ENCODE measurements at places on chromosomes 16 and 17.

DNA sequence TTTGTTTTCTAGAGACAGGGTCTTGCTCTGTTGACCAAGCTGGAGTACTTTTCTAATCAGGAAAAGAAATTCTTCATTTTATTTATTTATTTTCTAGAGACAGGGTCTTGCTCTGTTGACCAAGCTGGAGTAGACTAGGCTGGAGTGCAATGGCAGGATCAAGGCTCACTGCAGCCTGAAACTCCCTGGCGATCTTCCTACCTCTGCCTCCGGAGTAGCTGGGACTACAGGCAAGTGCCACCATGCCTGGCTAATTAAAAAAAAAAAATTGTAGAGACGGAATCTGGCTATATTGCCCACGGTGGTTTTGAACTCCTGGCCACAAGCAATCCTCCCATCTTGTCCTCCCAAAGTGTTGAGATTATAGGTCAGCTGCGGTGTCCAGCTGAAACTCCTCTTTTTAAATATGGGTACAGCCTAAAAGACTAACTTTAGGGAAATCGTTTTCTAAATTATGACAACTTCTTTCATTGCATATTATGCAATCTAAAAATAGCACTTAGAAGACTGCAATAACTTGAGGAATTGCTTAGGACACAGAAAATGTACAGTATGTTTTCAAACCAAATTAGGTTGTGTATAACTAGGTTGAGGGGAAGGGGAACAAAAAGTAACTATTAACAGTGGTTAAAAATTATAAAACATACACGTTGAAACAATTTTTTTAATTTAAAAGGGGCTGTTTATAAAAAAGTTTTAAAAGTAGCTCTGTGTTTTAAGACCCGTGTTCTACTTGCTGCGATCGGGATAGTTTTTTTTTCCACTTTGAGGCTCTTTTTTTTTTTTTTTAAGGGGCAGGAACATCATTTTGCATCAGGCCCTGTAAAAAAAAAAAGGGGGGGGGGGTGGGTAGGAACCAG is 4.7 kb downstream of the PRAC1 start:
- DNase-seq: no peak

DNA sequence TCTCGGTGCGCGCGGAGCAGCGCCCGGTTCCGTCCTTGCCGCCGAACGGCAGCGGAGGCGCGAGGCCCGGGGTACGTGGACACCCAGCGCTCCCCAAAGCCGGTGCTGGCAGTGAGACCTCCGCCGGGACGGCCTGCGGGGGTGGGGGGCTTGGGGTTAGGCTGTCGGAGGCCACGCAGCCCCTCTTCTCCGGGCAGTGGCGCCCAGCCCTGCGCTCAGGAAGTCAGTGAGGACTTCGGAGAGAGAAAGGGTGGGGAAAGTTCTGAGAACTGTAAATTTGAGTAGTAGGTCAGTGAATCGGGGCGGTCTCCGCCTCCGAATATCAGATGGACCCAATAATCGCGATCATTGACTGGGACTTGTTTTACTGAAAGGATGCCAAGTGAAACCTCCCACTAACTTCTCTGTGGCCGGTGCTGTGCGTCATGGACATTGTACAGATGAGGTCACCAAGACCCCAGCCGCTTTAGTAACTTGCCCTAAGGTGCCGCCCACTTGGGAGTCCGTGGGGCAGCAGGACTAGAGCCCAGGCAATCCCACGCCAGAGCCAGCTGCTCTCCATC is 468 bp downstream of the IL4R start:
- DNase-seq: peak; percentile 66

DNA sequence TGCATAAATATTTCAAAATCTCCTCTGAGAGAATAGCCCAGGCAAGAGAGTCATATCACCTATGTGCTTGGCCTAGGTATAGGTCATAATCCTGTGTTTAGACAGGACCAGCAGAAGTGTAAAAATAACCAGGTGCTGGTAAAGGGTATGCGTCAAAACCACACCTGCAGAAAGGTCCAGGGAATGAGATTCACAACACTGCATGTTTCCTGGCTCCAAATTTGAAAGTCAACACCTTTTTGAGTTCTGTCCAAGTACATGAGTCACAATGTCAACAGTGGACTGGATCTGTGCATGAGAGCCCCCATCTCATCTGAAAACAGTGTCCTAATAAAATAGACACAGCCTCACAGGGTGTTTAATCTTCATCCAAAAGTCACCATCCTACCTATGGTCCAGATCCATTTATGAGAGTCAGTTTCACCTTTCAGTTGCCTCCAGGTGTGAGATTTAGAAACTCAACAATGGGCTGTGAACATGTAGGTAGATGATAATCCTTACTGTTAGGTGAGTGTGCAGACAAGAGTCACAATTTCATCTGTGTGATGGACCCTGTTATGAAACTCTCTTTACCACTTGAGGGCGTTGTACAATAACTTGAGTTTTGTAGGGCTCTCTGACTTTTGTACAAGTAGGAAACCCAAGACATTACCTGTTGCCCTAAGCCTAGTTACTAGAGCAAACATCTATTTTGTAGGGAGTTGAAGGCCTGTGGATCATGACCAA is 2100.7 kb downstream of the TP53TG3F start:
- DNase-seq: no peak

DNA sequence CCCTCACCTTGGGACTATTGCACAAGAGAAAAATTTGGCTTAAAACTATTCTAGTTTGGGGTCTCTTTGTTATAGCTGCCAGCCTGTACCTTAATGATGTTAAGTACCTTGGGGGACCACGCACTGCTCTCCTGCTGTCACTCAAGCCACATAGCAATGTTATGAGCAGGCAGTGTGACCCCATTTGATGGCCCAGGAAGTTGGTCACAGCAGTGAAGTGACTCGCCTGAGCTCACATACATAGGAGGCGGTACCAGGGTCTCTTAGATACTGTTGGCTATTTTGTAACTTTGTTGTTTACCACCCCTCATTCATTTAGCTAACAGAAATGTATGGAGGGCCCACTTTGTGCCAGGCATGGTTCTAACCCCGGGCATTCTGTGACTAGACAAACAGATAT is 16.4 kb downstream of the KCNG4 start:
- DNase-seq: no peak

- peak; percentile 60 for DNase-seq
Observed at GRCh38 chr17:44115585-44116415, 7.6 kb downstream of the HDAC5 start.

GRCh38 chr16:86092586-86093480 is 193.9 kb downstream of the IRF8 start:
- no peak for DNase-seq

DNA sequence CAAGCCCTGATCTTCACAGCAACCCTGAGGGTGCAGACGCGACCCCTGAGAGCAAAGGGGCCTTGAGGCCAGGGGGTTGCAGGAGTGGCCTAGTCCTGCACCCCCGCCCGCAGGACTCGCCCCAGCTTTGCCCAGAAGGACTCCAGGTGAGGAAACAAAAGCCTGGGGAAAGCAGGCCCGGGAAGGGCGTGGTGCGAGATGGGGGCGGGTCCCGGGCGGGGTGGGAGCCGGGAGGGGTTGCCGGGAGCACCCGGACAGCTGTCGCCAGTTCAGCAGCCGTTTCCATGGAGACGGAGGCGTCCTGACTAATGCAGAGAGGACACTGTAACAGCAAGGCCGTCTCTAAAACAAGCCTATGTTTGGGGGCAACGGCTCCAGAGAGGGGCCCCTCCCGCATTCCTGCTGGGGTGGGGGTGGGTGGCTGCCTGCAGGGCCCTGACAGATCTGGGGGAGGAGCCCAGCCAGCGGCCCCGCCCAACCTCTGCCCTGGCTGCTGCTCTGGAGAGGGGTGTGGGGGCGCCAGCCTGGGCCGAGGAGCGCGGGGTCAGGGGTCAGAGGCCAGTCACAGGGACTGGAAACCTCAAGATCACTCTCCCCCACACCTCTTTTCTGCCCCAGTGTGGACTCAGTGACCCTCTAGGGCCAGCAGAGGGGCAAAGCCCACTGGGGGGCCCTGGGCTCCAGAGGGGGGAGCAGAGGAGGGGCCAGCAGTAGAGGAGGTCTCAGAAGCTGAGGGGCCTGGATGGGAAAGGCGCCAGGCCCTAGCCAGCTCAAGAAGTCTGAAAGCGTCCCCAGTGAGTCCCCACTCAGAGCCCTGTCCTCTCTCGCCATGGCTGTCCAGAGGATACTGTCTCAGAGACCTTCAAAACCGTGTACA is 3.1 kb upstream of the TPPP3 start:
- DNase-seq: peak; percentile 90

DNA sequence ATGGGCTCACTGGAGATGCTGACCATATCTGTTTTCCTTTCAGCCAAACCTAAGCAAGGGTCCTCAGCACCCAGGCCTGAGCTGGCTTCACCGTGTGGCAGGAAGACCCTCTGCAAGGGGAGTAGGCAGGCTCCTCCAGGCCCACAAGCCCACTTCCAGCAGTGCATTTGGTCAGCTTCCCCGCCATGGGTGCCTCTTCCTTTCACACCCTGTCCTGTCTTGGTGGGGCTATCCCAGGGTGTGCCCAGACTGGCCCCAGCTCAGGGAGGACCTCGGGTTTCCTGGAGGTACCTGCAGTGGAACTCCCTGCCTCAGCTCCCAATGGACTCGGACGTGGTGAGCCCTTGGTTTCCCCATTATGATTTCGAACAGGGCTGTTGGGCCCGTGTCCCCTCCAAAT is 12.7 kb upstream of the KRTAP17-1 start:
- DNase-seq: no peak

DNA sequence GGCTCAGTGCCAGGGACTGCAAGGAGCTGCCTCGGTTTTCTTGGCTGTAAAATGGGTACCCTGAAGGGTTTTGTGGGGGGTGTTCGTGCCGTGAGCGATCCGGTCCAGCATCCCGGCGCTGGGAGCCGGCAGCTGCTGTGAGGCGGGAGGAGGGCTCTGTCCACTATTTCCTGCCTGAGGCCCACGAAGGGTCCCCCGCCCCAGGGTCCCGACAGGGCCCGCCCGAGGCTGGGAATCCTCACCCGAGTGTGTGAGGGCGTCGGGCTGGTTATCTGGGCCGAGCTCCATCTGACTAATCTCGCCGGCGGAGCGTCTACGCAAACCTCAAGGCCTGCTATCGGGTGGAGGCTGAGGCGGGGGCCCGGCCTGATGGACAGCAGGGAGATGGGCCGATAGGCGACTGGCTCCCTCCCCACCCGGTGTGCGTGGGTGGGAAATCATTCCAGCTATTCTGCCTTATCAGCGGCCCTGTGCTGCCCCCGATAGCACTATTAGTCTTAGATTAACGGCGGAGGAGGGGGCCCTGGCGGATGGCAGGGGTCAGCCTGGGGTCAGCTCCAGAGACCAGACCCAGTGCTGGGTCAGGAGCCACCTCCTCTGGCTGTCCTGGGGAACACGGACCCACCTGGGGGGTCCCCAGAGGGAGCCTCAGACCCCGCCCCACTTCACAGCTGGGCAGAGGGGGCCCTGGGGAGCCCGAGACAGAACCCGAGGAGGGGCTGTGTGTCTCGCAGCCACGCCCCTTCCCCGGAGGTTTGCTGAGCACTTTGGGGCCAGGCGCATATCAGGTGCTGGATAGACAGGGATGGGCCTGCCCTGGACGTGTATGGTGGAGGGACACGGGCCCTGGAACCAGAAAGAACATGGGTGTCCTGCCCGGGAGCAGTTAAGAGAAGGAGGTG is 44.7 kb downstream of the ZFPM1 start:
- no peak for DNase-seq

- DNase-seq: no peak
Observed at GRCh38 chr16:19517424-19518089, 4.3 kb downstream of the GDE1 start.

GRCh38 chr16:88478889-88479792 is 26.1 kb downstream of the ZFPM1 start:
- DNase-seq: no peak

GRCh38 chr17:63696381-63696961 is 3.5 kb downstream of the LIMD2 start:
- no peak for DNase-seq

- no peak for DNase-seq
Observed at GRCh38 chr16:17261197-17261858, 209.4 kb downstream of the XYLT1 start.

GRCh38 chr17:43125133-43125966 is at the start of gene BRCA1:
BRCA1 (minus strand) TSS chr17:43125364; CDS start chr17:43124096, 1,268 bp downstream.
- DNase-seq: peak; percentile 86

DNA sequence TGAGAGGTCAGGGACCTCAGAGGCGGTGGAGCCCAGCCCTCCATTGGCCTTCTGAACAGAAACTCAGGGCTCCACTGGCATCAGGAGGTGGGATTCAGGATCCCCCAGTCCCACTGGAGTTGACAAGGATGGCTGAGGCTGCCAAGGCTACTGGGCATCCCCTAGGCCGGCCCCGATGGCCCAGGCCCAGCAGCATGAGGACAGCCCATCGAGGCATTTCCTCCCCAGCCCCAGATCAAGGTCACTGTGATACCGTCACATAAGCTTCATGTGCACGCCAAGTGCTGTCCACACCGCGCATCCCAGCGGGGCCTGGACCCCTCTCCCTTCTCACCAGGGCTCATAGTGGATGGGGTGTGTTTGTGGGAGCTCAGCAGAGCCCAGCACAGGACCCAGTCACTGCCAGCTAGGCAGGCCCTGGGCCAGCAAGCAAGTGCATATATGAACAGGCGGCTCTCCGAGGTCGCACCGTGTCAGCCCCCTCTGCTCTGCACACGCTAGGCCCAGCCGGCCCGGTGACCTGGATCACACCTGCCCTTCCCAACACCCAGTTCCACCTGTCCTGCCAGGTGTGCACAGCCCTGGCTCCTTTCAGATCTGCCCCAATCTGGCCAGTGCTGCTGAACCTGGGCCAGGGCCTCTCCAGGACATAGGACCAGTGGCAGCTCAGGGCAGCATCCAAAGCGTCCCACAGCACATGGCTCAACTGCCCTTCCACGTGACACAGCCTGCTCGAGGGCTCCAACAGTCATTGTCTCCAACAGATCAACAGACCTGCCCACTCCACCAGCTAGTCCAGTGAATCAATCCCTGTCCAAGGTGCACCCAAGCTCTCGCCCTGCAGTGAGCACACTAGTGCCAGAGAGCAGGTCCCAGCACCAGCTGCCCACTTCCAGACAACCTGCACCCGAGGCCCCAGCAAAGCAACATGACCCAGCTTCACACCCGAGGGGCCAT is 32.8 kb upstream of the RASD1 start:
- DNase-seq: peak; percentile 57

GRCh38 chr17:44774271-44775135 is 15.7 kb downstream of the ADAM11 start:
- DNase-seq: peak; percentile 88

DNA sequence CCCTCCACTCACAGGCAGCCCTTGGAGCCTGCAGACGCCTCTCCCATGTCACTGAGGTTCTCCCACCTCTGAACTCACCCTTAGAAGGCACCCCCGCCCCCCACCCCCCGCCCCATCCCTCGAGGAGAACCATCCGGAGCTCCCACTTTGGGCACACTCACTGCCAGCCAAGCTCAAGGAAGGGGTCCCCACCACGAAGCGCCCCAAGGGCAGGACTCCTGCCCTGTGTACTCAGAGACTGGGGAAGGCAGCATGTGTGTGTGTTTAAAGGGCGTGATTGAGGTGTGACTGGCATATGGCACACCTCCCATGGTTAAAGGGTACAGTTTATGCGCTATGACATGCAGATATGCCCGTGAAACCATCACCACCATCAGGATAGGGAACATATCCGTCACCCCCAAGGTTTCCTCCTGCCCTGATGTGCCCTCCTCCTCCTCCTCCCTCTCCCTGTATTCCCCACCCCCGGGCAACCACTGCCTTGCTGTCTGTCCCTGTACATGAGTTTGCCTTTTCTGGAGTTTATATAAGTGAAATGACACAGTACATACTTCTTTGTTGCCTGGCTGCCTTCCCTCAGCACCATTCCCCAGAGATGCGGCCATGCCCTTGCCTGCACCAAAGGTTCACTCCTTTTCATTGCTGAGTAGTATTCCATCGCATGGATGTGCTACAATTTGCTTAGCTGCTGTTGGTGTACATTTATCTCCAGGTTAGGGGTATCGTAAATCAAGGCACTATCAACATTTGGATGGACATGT is 14.0 kb upstream of the RBFOX3 start:
- peak; percentile 21 for DNase-seq

GRCh38 chr16:30724641-30725417 is 23.4 kb upstream of the PHKG2 start:
- DNase-seq: no peak

Data from psoas muscle (tissue), 8 donors.